NCI-H2081 (cell line): ENCODE measurements at places on chromosomes 5 and 9.

DNA sequence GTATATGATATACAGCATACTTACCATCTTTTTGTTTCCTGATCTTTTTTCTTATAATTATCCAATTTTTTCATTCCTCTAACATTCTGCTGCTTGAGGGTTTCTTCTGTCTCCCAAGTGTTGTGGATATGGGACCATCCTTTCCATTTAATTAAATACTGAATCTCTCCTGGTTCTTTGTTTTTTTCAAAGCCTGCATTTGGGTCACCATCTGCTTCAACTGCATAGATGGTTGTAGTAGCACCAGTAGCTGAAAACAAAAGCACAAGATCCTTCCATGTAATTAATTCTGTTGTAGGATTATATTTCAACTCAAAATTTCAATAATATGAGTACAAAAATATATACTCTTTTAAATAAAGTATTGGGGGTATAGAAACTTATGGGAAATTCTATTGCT, 29.4 kb downstream of the CHD1 start:
- no peak for DNase-seq

DNA sequence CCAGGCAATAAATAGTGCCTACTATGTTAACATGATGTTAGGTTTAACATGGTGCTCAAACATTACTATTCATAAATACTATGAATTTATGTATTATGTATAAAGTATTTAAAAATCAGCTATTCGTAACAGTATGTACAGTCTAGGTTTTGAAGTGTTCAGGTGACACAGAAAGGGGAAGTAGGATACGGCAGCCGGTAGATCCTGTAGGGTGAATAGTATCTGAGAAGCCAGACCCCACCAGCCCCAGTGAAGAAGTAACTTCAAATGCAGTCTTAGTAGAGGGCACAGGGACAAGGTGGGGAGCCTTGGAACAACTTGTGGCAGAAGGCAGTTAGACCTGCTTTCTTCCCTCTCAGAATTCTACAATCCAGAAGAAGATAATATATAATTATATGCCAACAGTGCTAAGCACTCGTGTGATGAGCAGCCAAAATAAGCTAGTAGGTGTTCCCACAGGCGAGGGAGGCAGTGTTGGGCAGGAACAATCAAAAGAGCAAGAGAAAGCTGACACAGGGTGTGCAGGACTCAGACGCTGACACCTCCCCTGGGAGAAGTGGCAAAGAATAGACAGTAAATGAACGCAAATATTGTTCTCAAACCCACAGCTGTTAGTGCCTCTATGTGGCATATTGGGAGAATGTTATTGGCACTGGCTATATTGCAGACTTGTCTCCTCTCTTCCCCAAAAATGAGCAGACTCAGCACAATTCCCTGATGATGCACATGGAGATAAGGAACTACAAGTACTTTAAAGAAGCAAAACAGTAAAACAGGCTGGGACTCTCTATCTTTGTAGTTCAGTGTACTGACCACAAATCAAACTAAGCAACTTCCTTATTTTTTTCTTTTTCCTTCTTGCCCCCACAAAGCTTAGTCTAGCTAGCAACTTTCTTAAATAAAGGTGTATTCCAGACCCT, 4.6 kb downstream of the ZNF367 start:
- DNase-seq, result peak; percentile 59

DNA sequence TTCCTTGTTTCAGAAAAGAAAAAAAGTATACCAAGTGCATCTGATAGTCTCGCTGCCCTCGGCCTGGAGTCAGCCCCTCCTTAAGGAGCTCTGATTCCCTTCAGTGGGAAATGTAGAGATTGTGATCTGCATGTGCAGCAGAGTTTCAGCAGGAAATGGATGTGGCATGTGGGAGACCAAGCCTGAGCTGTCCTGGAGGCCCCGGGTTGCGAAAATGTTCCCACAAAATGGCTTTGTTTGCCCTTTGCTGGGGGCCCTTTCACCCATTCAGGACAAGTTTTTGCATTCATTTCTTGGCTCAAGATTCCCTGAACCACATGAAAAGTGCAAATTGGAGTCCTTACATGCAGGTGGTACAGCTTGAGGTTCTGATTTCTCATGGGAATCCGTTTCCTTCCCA, 230.9 kb downstream of the GADD45G start:
- DNase-seq, result no peak

- DNase-seq, result no peak
Measured at GRCh38 chr9:12874395-12874794, 99.6 kb downstream of the LURAP1L start.

- no peak for DNase-seq
Measured at GRCh38 chr5:5183189-5183699, 43.1 kb downstream of the ADAMTS16 start.

- DNase-seq, result no peak
Measured at GRCh38 chr5:54868511-54869483, 116.6 kb downstream of the ESM1 start.

GRCh38 chr5:9869616-9870288, 239.6 kb upstream of the TAS2R1 start:
- no peak for DNase-seq

DNA sequence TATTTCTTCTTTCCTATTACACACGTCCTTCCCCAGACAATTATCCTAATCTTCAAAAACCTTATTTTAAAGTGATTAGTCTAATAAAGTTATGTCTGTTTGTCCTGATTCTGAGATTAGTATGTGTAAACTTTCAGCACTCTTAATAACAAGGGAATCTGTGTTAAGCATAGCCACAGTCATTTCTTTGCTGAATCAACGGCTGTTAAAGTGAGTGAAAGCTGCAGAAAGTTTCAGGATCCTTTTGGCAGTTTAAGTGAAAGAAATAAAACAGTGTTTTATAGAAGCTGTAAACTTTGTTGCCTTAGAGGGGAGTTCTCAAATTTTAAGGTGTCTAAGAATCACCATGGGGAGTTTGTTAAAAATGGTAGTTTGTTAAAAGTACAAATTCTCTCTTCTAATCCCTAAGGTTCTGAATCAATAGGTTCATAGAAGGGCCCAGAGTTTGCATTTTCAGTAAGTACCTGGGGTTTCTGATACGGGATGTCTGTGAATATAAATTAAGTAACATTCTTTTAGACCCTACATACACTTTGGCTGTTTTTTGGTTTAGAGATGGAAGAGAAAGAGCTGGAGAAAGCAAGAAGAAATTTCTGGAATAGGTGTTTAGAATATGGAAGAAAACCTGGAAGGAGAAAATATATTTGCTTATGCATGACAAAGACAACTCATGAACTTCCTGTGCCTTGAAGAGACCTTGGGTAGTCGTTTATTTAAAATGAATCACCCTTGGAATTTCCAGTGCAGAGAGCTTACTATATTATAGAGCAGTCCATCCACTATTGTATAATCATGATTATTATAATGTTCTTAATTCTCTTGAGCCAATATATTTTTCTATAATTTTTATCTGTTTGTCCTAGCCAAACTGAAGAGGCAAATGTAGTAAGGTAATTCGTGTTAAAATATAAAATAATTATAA, 45.7 kb downstream of the SCAMP1 start:
- DNase-seq, result no peak

- no peak for DNase-seq
Measured at GRCh38 chr9:91035825-91036208, 234.2 kb downstream of the SYK start.

- no peak for DNase-seq
Measured at GRCh38 chr5:76230711-76231285, 147.6 kb downstream of the SV2C start.

DNA sequence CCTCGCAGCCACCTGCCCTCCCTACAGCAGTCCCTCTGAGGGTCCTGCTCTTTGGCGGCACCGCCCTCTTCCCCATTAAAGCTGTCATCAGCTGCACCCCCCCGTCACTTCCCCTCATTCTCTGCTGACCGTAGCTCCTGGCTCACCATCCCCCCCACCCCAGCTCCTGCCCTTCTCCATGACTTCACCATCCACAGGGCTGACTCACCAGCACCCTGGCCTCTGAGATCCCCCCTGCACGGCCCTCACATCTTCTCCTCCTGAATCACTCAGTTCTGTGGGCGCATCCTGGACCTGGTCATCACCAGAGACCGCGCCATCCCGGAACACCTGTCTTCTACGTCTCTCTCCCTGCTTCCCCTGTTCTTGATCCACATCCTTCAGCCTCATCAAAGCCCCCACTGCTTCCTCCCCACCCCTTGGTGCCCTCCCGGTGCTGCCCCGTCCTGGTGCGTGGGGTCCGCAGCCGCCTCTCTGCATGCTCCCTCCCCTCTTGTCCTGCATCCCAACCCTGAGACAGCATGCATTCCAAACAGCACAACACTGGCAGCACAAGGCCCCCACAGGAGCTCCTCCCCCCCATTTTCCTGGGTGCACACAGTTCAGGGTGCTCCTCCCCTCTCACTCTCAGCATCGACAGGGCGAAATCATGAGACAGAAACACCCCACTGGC, 12.9 kb downstream of the FLT4 start:
- no peak for DNase-seq

- DNase-seq, result no peak
Measured at GRCh38 chr5:101136454-101136853, 233.4 kb upstream of the ST8SIA4 start.

DNA sequence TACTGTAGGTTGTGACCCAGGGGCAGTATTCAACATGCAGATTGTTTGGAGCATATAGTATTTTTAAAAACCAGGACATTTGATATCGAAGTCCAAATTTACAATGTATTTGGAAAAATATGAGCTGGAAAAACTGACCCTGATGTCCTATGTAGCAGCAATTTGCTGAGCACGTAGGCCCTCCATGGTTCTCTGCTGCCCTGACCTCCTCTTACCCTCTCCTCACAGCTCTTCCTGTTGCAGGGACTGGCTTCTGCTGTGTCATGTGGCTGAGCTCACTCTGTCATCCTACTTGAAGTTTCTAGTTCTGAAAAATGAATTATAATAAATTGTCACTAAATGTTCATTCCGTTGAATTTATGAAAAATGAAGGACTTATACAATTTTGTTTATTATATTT, 4.1 kb upstream of the ASPN start:
- no peak for DNase-seq

GRCh38 chr9:99235926-99236634, 14.0 kb downstream of the SEC61B start:
- no peak for DNase-seq

- peak; percentile 9 for DNase-seq
Measured at GRCh38 chr9:34579104-34579807, 10.3 kb downstream of the CNTFR start.

GRCh38 chr5:126971455-126972031, 58.8 kb downstream of the MARCHF3 start:
- DNase-seq, result no peak

- no peak for DNase-seq
Measured at GRCh38 chr9:109274884-109275730, 45.8 kb downstream of the EPB41L4B start.

- no peak for DNase-seq
Measured at GRCh38 chr5:53246042-53246836, 136.7 kb upstream of the MOCS2 start.

GRCh38 chr5:32280656-32281081, 32.1 kb downstream of the MTMR12 start:
- no peak for DNase-seq

- DNase-seq, result no peak
Measured at GRCh38 chr5:97229688-97230285, 46.7 kb upstream of the RIOK2 start.

- no peak for DNase-seq
Measured at GRCh38 chr5:54621709-54622108, 104.2 kb downstream of the SNX18 start.

- DNase-seq, result peak; percentile 83
Measured at GRCh38 chr9:94681508-94681907, 42.2 kb upstream of the FBP1 start.

GRCh38 chr5:18243846-18244245, 609.6 kb downstream of the TAF11L14 start:
- no peak for DNase-seq

- DNase-seq, result no peak
Measured at GRCh38 chr5:146060221-146060585, 45.2 kb downstream of the PLAC8L1 start.

DNA sequence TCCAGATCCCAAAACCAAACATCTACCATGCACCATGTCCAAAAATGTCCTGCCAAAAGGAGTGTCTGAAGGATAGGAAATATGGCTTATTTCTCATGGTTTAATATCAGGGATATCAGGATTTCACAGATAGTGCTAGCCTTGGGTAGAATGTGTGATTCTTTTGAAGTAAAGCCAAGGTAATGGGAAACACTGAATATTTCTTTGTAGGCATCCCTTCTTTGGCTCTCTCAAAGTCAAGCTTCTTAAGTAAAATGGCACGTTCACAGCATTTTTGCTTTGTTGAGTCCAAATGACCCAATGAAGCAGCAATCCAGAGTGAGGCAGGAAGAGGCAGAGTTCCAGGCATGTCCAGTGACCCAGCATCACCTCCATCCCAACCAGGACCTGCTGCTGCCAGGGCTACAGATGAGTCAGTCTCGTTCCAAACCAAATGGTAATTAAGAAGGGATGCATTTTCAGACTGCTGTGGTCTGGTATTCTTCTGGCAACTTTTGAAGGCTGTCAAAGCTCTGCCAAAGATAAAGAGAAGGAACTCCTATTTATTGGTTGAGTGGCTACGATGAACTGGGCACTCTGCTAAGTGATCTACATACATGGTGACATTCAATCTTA, 678.8 kb upstream of the KLF4 start:
- no peak for DNase-seq

DNA sequence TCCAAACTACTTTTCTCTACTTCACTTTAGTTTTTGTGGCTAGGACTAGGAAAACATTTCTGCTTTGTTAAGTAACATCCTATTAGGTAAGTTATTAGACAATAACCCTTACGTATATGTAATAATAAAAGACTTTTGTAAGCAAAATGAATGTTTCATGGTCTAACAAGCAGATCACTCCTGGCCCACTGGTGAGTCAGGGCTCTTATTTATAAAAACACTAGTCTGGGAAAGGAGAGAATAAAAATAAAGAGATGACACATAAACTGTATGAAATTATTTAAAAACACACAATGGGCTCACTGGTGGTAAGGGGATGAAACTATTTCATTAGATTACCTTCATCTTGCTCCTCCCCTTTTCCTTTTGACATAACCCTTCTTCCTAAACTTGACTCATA, 2212.2 kb upstream of the ACO1 start:
- no peak for DNase-seq

DNA sequence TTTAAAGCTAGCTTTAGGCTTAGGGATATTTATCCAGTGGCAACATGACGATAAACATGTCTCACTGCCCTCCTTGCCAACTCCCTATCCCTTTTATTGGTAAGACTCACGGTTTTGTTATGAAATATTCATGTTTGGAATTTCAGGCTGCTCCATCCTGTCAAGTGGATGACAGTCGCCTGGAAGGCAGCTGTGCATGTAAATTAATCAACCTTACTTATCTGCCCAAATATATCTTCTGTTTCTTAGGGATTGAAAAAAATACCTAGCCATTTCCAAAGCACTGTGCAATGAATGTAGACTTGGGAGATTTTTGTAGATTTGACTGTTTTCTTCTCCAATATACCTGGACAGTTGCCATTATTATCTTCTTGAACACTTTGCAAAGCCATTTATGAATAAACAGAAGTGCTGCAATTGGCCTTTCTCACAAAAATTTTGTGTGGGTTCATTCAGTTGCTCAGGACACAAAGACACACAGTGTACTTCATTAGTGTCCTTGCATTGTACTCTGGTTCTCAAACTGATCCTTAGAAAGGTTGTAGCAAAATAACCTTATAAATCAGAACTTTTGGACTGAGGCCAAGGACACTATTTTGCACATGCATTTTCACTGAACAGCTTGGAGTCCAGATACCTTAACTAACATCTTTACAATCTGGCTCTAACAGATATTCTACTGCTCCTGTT, 889.4 kb upstream of the SEMA6A start:
- DNase-seq, result no peak
